ENCODE measurements at places on chromosomes 5 and 9. TPM values are rescaled to one million over a fixed set of nuclear protein-coding genes. Genes with fewer than 3 reads are reported as not detected.

Gene TAF11L6
- not detected for total RNA-seq

Gene PFN3
- total RNA-seq: not detected

Gene ZSWIM6
- 9.4 TPM for total RNA-seq

Gene PAPPA
- 3.7 TPM for total RNA-seq

Gene OR1J2
- not detected for total RNA-seq

Gene JAKMIP2
- total RNA-seq: 0.45 TPM

Gene PCDHGA3
- total RNA-seq: 6.9 TPM

- DNase-seq: no peak
These were observed 6.1 kb downstream of the PTGES2 start for GRCh38 chr9:128121466-128121810.

- no peak for DNase-seq
These were observed 279.4 kb downstream of the CDH10 start for GRCh38 chr5:24365406-24365805.

GRCh38 chr5:139985733-139986132 lies 57.4 kb downstream of the NRG2 start:
- no peak for DNase-seq

DNA sequence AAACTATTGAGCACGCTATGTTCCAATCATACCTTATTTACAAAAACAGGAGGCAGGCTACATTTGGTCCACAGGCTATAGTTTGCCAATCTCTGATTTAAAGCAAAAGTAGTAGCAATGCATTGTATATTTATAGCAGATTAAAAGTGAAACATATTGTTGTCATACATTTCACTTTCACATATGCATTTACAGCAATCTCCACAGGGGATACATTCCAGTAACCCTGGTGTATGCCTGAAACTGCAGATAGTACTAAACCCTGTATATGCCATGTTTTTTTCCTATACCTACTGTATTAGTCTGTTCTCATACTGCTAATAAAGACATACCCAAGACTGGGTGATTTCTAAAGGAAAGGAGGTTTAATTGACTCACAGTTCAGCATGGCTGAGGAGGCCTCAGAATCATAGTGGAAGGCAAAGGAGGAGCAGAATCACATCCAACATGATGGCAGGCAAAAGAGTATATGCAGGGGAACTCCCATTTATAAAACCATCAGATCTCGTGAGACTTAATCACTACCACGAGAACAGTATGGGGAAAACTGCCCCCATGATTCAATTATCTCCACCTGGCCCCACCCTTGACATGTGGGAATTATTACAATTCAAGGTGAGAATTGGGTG lies 5.9 kb upstream of the CSF1R start:
- DNase-seq: no peak

GRCh38 chr5:68983959-68984358 lies 109.9 kb upstream of the SLC30A5 start:
- no peak for DNase-seq

GRCh38 chr5:142500227-142500905 lies 175.5 kb upstream of the SPRY4 start:
- no peak for DNase-seq

Measured in ovary (tissue), 10 donors.